ENCODE measurements at places on chromosomes 6 and 20. TPM values are rescaled to one million over a fixed set of nuclear protein-coding genes. Genes with fewer than 3 reads are reported as not detected.

- no peak for DNase-seq
Observed at GRCh38 chr20:58941471-58941870, 39.6 kb upstream of the NELFCD start.

DNA sequence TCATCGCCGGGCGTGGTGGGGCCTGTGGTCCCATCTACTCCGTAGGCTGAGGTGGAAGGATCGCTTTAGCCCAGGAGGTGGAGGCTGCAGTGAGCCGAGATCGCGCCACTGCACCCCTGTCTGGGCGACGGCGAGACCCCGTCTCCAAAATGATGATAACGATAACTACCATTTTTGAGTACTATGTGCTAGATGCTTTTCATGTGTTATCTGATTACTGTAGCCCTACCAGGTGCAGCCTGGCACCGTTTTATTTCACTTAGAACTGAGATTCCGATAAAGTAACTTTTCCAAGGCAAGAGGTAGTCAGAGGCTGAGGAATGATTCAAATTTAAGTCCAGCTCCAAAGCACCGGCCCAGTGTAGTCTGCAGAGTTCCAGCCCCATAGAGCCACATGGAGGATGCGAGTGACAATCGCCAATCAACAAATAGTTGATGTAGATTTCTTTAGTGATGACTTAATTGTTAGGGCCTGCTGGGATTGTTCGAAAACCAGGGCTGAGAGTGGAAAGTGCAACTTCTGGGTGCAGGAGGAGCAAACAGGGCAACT lies 727 bp downstream of the ERMARD start:
- DNase-seq = no peak

The PSORS1C1 gene
- total RNA-seq = 1.8 TPM

DNA sequence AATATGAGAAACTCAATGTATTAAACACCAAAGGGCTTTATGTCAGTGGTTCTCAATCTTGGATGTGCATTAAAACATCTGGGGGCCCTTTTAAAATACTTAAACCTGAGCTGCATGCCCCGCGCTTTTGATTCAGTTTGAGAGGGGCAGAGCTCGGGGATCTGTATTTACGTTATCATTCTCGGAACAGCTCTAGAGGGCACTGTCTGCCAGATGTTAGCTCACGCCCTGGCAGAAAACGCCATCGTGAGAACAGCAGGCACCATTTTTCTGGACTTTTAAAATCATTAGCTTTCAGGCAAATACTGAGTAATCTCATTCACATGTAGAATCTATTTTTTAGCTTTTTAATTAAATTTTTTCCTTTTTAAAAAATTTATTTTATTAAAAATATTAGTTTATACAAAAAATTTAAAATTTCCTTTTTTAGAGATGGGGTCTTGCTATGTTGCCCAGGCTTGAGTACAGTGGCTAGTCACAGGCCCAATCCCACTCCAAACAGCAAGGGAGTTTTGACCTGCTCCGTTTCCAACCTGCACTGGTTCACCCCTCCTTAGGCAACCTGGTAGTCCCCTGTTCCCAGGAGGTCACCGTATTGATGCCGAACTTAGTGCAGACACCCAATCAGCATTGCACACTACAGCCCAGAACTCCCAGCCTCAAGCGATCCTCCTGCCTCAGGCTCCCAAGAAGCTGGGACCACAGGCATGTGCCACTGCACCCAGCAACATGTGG lies 30.0 kb upstream of the ZNF133 start:
- no peak for DNase-seq

DNA sequence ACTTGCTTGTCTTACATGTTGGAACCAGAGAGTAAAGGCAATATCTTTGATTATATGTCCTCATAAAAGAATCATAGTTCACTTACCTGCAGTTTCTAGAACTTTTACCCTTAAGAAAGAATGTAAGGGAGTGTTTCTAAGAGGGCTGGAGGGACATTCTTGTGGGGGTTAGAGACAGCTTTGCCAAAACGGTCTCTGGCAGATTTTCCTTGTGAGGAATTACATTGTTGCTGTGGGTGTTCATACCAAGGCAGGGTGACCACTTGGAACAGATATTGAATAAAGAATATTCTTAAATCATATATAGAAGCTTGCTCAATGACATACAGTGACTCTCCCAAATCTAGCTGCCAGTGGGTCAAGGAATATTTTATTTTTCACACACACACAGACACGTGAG lies 517.6 kb upstream of the SOX4 start:
- DNase-seq = no peak

The CASS4 gene
- total RNA-seq = not detected

DNA sequence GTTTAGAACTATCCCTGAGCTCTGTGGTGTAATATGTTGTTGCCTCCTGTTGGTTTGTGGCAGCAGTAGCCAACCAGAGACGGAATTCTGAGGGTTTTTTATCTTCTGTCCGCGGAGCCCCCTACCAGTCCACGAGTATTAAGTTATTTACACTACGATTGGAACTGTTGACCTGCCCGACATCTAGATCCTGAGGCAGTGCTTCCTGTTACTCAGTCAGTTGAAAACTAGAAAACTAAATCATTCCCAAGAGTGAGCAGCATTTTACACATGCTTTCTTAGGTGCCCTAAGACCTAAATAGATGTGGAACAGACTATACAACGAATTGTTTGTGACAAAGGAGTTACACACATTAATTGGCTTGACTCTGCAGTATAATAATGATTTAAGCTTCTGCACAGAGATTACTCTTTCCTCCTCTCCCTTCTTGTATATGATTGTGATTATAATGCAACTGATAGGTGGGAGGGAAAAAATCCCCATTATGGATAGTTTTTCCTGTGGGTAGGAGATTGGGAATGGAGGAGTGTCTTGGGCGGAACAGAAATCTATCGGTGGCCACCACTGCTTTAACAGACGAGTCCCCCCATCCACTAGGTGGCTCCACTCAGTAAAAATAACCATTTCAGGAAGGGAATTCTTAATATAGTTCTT lies 1.7 kb downstream of the LOC128125822 start:
- DNase-seq = peak; percentile 25

- DNase-seq = no peak
Observed at GRCh38 chr6:157976345-157977175, 5.1 kb upstream of the SYNJ2 start.

The LRRC73 gene
- 0.12 TPM for total RNA-seq

GRCh38 chr20:52993076-52993475 lies 20.9 kb downstream of the TSHZ2 start:
- no peak for DNase-seq

The DDX43 gene
- total RNA-seq = 1.2 TPM

DNA sequence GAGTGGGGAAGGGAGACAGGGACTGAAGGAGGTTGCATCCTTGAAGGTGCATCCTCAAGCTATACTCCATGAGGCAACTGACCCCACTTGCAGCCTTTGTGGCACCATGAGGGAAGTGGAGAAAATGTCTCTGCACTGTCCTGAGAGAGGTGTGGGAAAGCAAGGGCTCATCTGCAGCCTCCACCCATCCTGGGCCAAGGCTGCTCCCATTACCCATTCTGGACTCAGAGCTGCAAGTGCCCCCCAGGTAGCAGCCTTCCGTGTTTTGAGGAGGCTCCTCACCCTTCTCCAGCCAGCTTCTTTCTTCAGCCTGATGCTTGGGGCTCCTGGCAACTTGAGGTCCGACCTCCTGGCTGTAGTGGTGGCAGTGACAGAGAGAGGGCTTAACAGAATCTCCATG lies 294.6 kb downstream of the CDH26 start:
- no peak for DNase-seq

The SERINC1 gene
- 138 TPM for total RNA-seq

DNA sequence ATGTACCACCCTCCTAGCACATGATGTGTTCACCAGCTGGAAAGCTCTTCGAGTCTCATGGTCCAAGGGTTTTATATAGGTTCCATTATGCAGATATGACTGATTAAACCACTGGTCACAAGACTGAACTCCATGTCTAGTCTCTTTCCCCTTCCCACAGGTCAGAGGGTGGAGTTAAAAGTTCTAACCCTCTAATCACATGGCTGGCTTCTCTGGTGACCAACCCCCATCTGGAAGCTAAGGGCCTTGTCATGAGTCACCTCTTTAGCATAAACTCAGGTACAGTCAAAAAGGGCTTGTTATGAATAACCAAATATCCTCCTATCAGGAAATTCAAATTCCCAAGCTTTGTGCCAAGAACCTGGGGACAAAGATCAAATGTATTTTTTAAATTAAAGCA lies 52.0 kb upstream of the KLHL31 start:
- no peak for DNase-seq

- no peak for DNase-seq
Observed at GRCh38 chr6:47736083-47736700, 37.8 kb downstream of the ADGRF4 start.

DNA sequence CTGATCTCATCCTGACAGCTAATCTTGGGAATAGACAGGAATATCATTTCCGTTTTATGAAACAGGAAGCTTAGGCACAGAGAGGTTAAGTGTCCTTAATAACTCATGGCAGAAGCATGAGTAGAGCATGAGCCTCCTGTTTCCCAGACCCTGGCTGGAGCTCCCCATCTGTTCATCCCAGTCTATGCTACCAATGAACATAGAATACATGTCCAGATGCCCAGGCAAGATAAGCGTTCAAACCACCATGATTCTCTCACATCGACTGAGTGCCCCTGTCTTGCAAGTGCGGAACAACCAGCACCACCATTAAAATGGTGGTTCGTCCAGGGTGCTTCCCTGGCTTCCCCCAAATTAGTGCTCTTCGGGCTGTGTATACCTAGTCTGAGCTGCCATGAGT lies 217.1 kb downstream of the FARS2 start:
- DNase-seq = no peak

The RRAGD gene
- total RNA-seq = 3.5 TPM

GRCh38 chr20:11355345-11355744 lies 562.3 kb upstream of the BTBD3 start:
- no peak for DNase-seq

- DNase-seq = no peak
Observed at GRCh38 chr6:11226005-11226404, 6.5 kb downstream of the NEDD9 start.

GRCh38 chr6:35492258-35492973 lies 4.5 kb downstream of the TEAD3 start:
- no peak for DNase-seq

DNA sequence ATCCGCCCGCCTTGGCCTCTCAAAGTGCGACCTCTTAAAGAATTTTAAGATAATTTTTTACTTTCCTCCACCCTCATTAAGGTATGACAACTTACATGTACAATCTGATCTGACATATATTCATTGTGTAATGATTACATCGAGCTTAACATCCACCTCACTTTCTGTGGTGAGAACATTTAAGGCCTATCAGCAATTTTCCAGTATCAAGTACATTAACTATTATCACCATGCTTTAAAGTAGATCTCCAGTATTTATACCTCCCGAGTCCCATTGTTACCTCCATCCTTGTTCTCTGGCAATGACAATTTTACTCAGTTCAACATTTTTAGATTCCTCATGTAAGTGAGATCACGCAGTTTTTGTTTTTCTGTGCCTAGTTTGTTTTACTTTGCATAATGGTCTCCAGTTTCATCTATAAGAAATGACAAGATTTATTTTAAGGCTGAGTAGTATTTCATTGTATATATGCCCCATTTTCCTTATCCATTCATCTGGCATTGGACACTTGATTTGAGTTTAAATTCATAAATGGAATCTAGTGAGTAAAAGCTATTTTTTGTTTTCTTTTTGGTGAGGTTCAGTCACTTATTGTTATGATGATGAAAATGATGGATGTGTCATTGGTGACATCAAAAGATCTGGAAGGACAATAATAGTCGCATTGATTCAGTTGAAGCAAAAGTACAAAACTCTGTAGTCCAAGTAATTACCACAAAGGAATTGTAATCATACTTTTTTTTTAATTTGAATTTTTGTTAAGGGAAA lies 87.0 kb downstream of the OR2B2 start:
- no peak for DNase-seq

DNA sequence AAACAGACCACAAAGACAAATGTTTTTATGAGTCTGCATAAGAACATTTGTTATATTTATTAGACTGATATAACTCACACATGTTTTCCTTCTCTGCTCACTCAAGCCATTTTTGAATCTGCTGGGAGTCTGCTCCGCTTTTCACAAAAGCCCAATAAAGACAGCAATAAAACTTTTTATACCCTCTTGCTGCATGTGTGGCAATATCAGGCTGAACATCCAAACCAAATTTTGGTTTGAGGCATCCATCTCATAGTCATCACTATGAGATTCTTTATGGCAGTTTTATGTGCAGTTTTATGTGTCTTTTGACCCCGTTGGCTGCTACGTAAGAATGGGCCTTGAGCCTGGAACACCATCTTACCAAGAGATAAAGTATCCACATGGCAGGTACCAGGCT lies 1276.8 kb upstream of the ADGRB3 start:
- DNase-seq = no peak

The MATN4 gene
- not detected for total RNA-seq

All from glomerular endothelial cell (primary cell).